Stimulated activated CD8-positive, alpha-beta memory T cell treated with anti-CD3 and anti-CD28 coated beads, Interleukin-4, amount 100 ng/mL, for 4 hours (primary cell): ENCODE measurements at places on chromosomes 7 and 10.

- DNase-seq = no peak
Observed at GRCh38 chr7:103524042-103524907, 78.3 kb upstream of the SLC26A5 start.

DNA sequence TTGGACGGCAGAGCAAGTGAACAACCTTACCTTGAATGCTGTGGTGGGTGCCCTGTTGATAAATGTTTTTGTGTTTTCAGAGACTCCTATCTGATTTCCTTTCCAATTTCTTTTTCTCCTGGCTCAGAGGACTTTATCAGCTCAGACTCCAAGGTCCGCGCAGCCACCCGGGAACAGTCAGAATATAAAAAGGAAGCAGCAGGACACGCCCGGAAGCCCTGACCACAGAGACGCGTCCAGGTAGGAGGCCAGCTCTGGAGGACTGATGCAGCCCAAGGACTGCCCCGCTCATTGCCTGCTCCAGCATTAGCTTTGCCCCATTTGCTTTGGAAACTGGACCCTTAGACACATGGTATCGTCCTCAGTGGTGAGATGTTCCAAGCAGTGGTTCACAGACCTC, 61.3 kb downstream of the TACC2 start:
- no peak for DNase-seq

- DNase-seq = no peak
Observed at GRCh38 chr10:75408509-75408875, 6.9 kb upstream of the ZNF503 start.

DNA sequence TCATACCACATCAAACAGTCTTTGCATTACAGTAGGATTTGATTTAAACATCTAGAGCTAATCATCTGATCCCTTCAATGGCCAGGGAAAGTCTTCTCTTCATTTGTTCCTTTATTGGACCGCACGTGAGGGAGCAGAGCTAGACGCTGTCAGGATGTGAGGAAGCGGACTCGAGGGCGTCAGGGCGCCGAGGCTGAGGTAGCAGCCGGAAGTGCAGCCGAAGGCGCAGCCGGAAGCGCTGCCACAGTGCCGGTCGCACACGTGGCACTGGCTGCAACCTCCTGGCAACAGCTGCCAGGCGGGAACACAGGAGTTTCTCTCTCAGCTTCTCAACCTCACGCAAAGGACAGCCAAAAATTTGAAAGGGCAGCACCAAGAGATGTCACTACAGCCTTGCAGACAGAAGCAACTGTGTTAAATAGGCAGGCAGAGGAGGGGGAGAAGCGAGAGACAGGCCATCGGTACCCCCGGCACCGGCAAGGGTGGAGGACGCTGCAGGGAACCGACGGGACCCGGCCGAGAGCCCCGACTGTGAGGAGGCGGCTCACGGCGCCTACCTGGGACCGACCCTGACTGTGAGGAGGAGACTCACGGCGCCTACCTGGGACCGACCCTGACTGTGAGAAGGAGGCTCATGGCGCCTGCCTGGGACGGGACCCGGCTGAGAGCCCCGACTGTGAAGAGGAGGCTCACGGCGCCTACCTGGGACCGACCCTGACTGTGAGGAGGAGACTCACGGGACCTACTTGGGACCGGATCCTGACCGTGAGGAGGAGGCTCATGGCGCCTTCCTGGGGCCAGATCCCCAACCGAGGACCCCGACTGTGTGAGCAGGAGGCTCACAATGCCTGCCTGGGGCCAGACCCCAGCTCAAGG, 32.3 kb downstream of the VIPR2 start:
- no peak for DNase-seq

DNA sequence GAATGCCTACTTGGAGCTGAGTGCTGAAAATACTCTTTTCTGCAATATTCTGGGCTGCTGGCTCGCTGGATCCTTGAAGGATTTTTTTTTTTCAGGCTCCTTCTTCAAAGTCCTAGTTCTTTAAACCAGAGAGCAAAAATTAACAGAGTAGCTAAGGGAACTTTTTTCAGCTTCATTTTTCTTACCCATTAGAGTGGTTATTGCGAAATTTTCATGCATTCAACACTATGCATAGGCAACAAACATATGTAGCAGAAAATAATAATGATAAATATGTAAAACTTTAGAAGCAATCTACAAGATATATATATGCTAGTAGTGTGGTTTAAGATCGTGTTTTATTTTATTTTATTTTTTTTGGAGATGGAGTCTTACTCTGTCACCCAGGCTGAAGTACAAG, 264.6 kb downstream of the SFMBT2 start:
- DNase-seq = no peak

GRCh38 chr7:115356999-115357702, 435.3 kb downstream of the MDFIC start:
- DNase-seq = no peak

- DNase-seq = no peak
Observed at GRCh38 chr10:113042868-113043267, 92.8 kb downstream of the TCF7L2 start.

DNA sequence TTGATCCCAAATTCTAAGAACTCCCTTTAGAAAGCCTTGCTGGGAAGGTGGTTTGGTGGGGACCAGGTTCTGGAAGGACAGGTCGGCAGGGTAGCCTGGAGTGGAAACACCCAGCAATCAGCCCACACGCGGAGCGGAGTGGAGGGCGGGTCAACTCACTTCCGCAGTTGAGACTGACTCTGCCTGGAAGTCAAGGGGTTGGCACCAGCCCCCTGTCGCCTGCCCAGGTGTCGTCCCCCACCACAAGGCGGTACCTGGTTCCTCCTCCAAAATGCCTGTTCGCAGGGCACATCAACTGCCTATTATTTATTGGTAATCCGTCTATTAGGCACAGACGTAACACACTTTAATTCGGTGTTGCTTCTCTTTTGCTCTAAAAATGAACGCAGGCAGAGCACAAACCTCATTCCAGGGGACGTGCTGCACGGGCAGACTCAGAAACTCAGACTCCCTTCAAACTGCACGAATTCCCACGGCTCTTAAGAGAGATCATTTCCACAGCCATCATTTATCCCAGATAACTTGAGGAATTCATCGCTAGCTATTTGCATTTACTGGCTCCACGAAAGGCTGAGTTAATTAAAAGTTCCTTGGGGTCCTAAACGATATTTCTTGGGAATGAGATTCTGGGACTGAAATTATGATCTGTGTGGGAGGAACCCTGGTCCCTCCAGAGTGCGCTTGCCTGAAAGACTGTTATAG, 248.2 kb upstream of the PPP2R2D start:
- no peak for DNase-seq

DNA sequence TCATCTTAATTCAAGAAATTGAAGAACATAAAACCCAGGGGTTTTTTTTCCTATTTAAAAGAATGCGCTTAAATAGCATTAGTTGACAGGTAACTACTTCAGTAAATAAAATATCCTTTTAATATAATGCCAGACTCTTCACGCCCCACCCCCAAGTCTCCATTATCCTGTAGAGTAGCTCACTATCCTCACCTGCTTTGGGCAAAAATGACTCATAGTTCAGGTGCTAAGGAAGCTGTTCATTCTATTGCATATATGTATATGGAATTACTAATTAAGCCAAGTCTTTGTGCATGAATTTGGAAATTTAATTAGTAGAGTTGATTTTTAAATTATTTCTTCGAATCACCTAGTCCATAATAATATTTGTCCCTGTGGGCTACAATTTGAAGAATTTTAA, 656.8 kb upstream of the ANKRD30A start:
- no peak for DNase-seq

- DNase-seq = no peak
Observed at GRCh38 chr7:151148319-151149259, 18.9 kb downstream of the GBX1 start.

DNA sequence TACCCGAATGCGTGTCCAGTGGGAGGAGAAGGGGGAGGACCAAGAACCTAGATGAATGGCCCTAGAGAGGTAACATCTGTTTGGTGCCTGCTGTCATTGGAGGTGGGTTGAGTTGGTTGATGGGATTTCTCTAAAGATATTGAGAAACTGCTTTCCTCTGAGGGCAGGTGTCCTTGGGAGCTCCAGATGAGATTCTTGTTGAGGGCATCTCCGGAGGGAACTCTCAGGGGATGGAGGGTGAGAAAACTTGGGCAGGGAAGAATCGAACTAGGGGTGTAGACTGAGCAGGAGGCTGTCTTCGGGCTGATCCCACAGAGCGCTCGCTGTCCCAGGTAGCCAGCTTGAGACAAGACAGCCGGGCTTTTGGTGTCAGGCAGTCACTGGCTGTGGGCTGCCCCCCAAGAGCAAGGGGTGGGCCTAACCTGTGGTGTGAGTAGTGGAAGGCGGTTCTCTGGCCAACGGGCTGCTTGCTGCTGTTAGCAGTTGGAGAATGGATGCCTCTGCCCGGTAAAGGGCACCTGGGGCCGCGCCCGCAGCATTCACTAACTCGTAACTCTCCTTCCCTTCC, 3.7 kb downstream of the IRF5 start:
- no peak for DNase-seq

DNA sequence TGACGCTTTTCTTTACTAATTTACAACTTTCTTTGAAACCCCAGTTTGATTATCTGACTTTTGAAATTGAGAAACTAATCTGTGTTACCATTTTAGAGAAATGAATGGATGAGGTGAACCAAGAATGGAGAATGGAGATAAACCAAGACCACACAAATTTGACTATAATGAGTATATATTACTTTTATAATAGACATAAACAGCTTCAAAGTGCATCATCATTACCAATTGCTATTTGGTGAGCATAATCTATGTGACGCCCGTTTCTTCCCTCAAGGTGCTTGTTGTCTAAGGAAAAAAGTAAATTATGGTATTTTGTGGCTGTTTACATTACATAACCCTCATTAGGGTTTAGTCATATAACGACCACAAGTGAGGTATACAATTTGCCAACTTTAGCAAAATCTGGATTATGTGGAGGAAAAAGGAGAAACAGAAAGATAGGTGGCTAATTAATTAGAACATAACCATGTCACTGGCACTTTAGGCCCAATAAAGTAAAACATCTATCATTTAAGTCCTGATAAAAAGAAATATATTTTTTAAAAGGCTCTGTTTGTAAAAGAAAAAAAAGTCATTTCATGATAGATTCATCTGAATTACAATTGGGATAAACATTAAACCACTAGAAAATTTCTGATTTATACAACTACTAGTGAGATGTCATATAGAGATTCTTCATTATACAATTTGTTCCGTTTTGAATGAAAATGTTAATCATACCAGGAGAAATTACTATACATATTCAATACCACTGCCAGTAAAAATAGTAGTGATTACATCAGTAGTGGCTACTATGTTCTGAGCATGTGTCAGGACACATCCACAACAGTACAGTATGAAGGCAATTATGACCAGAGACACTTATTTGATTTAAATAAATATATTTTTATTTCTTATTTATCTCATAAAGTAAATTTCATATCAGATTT, 118.2 kb upstream of the FAM133B start:
- DNase-seq = no peak

DNA sequence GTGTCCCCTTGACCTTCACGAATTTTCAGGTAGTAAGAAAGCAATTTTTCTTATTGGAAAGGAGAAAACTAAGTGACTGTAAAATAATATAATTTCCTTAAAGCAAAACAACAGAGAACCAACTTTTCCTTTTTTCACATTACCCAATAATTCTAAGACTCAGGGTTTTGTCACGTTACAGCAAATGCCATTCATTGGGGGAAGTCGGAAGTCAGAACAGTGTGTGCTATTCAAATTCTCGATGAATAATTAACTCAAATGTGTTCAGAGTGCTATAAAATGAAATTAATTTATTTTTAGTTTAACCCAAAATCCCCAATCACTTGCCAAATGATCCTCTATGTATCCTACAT, 40.0 kb downstream of the DIP2C start:
- DNase-seq = no peak

GRCh38 chr10:68175949-68176348, 56.0 kb downstream of the ATOH7 start:
- no peak for DNase-seq

- DNase-seq = no peak
Observed at GRCh38 chr10:5805711-5806110, 7.5 kb downstream of the GDI2 start.

DNA sequence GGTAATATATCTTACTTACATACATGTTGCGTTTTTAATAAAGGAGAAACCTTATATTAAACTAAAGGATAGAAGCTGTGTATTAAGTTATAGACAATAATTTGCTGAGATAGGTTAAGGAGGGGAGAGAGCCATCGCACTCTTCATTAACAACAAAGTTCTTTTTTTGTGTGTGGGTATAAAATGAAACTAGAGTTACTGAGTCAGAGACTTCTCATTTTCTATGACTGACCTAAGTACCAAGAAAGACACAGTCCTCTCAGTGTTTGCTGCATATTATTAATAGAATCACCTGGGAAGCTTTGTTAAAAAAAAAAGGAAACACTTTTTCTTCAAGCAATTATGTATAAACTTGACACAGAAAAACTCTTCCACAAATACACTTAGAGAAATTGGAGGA, 31.4 kb downstream of the FEZF1 start:
- no peak for DNase-seq

- no peak for DNase-seq
Observed at GRCh38 chr10:64574371-64574770, 1053.2 kb downstream of the REEP3 start.

DNA sequence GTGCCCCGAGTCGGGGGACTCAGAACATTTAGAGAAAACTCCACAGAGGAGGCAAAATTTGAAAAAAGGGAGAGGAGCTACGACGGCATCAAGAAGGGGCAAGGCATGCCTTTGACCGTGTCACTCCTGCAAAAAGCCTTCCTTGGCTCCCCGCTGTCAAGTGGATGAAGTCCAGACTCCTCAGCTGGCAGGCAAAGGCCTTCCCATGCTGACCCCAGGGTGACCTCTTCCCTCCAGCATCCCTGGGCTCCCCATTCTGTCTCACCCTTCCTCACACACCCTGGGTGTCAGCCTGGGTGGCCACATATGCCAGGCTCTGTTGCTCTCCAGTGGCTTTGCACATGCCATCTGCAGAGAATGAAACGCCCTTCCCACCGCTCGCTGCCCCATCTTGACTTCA, 88.4 kb upstream of the ZMIZ1 start:
- no peak for DNase-seq

GRCh38 chr7:134831862-134832261, 52.4 kb downstream of the CALD1 start:
- DNase-seq = no peak

- DNase-seq = no peak
Observed at GRCh38 chr10:11468126-11468742, 143.2 kb downstream of the USP6NL start.

DNA sequence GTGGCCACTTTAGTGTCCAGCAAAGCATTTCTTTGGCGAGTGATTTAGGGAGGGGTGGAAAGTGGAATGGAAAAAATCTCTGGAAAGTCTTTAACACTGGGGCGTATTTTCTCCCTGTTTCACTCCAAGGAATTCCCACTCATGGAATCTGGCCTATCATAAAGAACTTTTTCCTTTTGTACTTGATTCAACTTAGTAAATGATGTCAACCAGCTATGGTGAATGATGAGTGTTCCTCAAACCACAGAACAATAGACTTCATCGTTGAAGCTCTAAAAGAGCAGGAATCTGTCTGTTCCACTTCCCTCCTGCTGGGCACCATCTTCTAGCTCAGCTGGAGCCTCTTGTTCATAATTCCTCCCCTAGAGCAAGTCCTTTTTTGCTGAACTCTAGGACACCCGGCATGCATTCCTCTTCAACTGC, 66.5 kb downstream of the EPDR1 start:
- no peak for DNase-seq

GRCh38 chr7:134602881-134603451, 43.7 kb upstream of the BPGM start:
- no peak for DNase-seq
